ENCODE measurements at places on chromosomes 7 and 10.

DNA sequence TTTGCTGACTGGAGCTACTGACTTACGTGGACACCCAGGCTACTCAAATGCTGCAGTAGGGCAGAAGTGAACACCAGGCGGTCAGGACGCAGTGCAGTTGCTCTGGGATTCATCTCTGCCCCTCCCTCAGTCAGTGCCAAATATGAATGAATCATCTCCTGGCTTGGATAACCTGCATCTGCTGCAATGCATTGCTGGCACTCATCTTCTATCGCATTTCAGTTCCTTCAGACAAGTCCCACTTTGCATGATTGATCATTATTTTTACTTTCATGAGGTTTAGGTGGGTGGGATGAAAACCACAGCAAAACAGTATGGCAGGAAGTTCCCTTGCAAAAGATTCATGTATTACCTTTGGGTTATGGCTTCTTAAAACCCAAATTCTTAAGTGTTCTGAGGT lies 224.6 kb upstream of the NRP1 start:
- no peak for DNase-seq

GRCh38 chr10:71805776-71806703 lies 32.7 kb upstream of the VSIR start:
- DNase-seq = peak; percentile 60

DNA sequence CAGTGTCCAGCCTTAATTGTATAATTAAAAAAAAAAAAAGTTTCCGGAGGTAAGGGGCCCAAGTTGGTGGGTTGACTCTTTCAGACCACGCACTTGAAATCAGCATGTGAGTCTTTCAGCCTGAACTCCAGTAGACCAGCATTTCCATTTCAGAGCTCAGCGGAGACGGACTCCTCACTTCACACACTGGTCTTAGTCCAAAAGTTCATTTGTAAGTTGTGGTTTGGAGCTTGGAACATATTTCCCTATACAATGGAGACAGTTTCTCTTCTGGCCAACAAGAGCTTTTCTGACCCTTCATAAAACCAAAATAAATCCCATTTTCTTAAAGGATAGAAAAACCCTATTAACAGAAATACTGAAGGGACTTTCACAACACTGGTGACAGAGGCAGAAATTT lies 41.0 kb downstream of the ATXN7L1 start:
- DNase-seq = no peak

- no peak for DNase-seq
Observed at GRCh38 chr7:149570784-149571183, 73.2 kb upstream of the ZNF746 start.

DNA sequence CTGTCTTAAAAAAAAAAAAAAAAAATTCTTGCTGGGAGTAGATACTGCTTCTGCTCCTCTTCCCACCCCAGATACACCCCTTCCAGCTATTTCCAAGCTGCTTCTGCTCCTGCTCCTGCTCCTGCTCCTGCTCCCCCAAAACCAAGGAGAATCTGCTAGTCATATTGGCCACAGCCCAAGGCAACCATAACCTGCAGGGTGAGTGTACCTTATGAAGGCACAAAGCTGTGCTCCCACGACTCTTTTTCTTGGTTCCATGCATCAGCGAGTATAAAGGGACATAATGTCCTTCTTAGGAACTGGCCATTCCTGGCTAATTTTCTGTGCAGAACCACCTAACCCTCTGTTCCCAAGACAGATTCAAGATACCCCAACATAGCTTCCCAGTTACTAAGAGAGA lies 129.5 kb upstream of the CDK1 start:
- no peak for DNase-seq

GRCh38 chr10:53315709-53316108 lies 543.1 kb upstream of the MBL2 start:
- no peak for DNase-seq

- no peak for DNase-seq
Observed at GRCh38 chr10:130064783-130065182, 45.8 kb downstream of the C10orf143 start.

GRCh38 chr10:5659702-5660528 lies 6.5 kb downstream of the ASB13 start:
- no peak for DNase-seq

GRCh38 chr10:80191589-80192270 lies 13.6 kb downstream of the ANXA11 start:
- DNase-seq = no peak

GRCh38 chr7:121369462-121369861 lies 26.6 kb downstream of the FAM3C start:
- DNase-seq = no peak

GRCh38 chr10:60739558-60739957 lies 38.7 kb upstream of the CDK1 start:
- no peak for DNase-seq

GRCh38 chr7:159094023-159094740 lies 50.5 kb downstream of the VIPR2 start:
- DNase-seq = no peak

- no peak for DNase-seq
Observed at GRCh38 chr10:102208311-102209035, 17.6 kb upstream of the ELOVL3 start.

- no peak for DNase-seq
Observed at GRCh38 chr10:86706401-86706841, 38.1 kb downstream of the LDB3 start.

GRCh38 chr10:92886334-92886961 lies 38.1 kb downstream of the EXOC6 start:
- DNase-seq = no peak

- no peak for DNase-seq
Observed at GRCh38 chr7:155208681-155209477, 88.8 kb upstream of the INSIG1 start.
